NCI-H1092 treated with DMSO at 0.1 percent for 48 hours (cell line): ENCODE measurements at places on chromosomes 13 and 19.
A peak's percentile ranks its signal among the peaks of the same experiment; 100 is the strongest.

DNA sequence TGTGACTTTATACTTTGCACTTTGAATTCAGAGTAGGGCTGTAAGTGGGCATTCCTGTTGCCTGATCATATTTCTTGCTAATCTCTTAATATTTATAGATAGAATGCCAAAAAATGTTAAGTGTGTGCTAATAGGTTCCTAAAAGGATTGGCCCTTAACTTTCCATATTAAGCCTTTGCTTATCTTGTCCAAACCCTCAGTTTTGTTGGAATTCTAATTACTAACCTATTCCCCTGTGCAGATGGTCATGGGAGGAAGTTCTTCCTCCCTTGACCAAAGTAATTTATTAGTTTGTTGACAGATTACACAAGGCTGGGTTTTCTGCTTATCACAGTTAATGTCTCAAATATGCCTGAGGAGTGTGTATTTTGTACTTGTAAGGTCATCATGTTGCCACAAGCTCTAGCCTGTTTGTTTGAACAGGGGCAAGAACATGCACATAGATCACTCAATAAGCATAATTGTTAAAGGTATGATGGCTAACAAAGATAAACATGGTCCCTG lies 541.1 kb upstream of the SPRY2 start:
- peak; percentile 43 for DNase-seq

DNA sequence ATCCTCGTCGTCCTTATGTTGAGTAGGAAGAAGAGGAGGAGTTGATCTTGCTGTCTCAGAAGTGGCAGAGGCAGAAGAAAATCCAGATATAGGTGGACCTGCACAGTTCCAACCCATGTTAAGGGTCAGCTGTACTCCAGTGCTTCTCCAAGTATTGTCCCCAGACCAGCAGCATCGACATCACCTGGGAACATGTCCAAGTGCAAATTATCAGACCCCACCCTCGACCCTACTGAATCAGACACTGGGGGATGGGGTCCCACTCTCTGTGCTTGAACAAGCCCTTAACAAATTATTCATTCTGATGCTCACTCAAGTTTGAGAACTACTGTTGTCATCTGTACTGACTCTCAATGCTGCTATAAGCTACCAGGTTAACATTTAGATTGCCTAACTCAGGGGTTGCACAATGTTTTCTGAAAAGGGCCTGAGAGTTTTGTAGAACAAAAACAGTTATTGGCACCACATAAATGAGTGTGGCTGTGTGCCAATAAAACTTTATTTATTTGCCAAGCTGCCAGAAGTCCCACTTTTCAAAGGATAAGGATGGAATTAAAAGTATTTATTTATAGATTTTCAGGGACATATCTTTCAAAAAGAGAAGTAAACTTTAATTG lies 226.7 kb upstream of the IPO5 start:
- DNase-seq = no peak

DNA sequence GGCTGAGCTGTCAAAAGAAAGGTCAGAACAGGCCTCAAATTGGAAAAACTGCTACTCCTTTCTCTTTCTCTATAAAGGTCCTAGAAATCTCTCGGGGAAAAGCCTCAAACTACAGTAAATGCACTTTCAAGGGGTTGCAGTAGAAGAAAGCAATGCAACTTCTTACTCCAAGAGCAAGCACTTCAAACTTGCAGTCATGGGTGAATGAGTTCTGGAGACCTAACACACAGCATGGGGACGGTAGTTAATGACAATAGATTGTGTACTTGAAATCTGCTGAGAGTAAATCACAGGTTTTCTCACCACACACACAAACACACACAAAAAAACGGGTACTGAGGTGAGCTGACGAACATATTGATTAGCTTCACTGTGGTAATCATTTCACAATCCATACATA lies 11.8 kb downstream of the TUBGCP3 start:
- no peak for DNase-seq

DNA sequence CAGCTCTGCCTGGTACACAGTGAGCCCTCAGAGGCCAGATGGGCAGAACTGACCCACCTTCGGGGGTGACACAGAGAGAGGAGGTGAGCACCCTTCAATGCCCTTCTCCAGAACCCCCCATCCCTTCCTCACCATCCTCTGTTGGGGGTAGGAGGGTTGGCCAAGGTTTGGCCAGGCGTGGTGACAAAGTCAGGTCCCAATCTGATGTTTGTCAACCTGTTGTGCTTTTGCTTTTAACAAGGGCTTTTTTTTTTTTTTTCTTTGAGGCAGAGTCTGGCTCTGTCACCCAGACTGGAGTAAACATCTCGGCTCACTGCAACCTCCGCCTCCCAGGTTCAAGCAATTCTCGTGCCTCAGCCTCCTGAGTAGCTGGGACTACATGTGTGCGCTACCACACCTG lies 7.3 kb downstream of the PTGIR start:
- DNase-seq = no peak

GRCh38 chr19:30549151-30549550 lies 177.0 kb downstream of the ZNF536 start:
- no peak for DNase-seq

DNA sequence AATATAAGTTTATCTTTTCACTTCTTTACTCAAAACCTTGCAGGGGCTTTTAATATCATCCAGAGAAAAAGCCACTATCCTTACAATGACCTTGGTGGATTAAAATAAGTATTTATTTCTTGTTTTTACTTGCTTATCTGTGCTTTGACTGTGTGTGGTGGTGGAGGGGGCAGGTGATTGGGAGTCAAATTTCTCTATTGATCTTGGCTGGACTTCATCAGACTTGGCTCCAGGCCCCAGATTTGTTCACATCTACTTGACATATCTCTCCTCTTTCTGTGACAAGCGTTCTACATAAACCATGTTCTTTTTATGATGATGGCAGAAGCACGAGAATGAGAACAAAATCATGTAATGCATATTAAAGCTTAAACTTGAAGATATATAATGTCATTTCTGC lies 670.8 kb downstream of the PCDH17 start:
- DNase-seq = peak; percentile 61

- no peak for DNase-seq
These were observed 108.5 kb downstream of the PAN3 start for GRCh38 chr13:28246891-28247290.

- no peak for DNase-seq
These were observed 28.5 kb downstream of the CRYL1 start for GRCh38 chr13:20497006-20497775.

- no peak for DNase-seq
These were observed 735.2 kb downstream of the LIG4 start for GRCh38 chr13:107480130-107480529.

DNA sequence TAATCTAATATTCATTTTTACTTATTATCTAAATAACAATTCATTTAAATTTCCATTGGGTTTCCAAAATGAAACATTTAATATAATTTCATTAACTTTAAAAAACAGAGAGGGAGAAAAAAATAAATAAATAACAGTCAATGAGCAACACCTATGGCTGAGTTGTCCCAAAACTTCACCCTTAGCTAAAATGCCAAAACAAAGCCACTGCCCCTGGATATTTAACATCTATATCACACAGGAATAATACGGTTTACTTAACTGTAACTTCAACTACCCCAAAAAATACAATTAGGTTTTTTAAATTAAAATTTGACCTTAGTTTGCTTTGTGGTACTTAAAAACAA lies 541 bp downstream of the ELF1 start:
- no peak for DNase-seq

- no peak for DNase-seq
These were observed 18.1 kb downstream of the TSKS start for GRCh38 chr19:49744946-49745381.

DNA sequence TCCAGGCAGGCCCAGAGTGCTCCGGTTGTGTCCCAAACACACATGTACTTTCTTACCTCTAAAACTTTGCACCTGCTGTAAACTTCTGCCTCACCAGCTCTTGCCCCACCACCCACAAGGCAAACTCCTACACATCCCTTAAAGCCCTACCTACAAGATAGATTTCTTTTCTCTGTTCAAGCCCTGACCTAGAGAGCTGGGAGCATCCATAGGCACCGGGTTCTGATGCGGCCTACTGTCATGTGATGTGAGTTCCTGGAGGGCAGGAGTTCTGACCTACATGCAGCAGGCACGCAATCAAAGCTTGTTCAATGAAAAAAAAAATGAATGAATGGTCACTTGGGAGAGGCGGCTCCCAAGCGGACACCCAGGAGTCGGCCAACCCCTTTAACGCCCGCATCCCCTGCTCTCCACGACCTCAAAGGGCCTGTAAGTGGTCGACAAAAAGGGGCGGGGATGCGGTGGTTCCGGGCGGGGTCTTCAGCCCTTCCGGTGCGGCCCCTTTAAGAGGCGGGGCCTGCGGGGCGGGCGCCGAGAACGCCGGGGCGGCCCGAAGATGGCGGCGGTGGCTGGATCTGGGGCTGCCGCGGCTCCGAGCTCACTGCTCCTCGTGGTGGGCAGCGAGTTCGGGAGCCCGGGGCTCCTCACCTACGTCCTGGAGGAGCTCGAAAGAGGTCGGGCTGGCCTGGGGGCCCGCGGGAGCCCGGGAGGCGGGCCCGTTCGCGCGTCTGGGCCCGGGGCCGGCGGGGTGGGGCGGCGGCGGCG lies at the start of gene MAP1S:
Gene MAP1S (plus strand): TSS at position 534 of the 765 bp plus-strand sequence. CDS start 23 bp downstream, at position 557.
- DNase-seq = peak; percentile 45

DNA sequence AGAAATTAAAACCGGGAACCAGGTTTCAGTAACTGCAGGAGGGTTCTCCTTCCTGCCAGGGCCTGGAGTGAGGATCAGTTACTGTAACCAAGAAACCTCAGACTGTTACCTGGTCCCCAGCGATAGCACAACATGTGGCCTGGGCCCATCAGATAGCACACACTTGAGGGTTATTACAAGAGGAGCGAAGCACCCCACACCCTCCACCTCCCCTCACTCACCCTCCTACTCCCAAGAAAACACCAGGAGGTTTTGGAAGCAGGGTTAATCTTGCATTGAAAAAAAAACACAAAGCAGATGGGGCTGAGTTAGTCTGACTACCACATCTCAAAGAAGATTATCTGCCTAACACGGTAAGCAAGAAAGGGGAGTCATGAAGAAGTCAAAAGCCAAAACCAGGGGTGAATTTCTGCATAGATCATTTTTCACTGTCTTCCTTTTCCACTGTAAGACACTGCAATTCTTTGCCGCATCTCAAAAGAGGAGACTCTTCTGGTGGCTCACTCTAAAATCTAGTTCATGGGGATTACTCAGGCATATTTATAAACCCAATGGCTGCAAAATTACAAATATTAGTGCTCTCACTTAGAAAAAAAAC lies 75.9 kb upstream of the DOCK9 start:
- DNase-seq = no peak

GRCh38 chr13:114229506-114229905 lies 5.2 kb upstream of the CDC16 start:
- DNase-seq = no peak

- no peak for DNase-seq
These were observed 455.2 kb upstream of the ZNF507 start for GRCh38 chr19:31890230-31890629.

- no peak for DNase-seq
These were observed 14.7 kb upstream of the TEKTIP1 start for GRCh38 chr19:3524078-3524842.

DNA sequence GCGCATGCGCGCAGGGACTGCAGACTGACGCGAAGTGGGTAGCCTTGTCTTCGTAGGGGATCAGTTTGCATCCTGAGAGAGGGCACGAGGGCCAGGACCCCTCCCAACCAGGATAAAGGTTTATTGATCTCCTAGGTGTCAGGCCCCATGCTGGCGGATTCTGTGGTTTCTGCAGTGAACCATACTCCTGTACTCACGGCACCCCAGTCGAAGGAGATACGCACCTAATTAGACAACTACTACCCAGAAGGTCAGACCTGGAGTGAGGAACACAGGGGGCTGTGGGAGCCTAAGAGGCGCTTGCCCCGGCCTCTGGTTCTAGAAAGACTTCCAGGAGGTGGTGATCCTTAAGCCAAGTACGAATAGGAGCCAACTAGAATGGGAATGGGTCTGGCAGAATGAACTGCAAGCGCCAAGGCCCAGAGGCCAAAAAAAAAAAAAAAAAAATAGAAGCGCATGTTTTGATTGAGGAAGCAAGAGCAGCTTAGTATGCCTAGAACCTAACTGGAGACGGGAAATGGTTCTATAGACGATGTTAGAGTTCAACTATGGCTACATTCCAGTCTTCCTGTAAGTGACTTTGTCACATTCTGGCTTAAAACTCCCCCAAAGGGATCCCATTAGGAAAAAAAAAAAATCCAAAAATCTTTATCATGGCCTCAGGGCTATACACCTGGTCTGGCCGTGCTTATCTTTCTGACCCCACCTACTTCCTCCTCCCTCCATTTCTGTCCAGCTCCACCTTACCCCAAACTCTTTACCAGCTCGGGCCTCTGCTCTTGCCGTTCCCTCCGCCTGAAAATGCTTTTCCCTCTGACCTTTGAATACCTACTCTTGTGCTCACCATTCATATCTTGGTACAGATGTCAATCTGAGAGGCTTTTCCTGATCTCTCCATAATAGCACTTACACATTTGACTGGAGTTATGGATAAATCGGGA lies 902 bp upstream of the ZNF428 start:
- no peak for DNase-seq

DNA sequence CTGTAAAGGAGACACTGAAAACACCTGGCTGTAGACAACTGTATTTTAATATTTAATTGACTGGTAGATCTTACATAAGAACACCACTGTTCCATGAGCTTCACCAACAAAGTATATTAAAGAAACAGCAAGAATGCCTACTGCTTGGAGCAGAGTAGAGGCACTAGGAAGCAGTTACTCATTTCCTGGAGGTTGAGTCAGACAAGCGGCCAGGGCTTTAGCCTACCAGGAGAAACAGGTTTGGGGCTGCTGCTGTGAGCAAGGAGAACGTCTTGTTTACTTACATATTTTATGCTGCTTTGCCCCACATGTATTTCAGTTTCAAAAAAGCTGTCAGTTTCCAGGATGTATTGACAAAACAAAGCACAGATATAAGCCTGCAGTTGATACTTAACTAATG lies 33.4 kb downstream of the ALG5 start:
- DNase-seq = no peak

- no peak for DNase-seq
These were observed 5.4 kb downstream of the RNU6-9 start for GRCh38 chr19:898663-899062.

DNA sequence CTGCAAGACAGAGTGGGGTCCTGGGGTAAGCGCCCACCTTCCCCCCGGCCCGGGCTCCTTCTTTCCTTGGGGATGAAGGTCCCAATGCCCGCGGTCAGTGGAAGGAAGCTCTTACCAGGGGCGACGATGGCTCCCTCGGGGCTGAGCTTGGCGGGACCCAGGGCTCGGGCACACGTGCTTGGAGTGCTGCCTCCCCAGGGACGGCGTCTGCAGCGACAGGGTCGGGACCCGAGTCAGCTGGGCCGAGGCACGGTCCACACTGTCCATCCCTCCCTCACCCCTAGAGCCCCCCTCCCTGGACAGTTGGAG lies 3.5 kb downstream of the JSRP1 start:
- DNase-seq = no peak

GRCh38 chr19:50313812-50314536 lies 15.2 kb downstream of the KCNC3 start:
- DNase-seq = no peak
